ENCODE measurements at places on chromosomes 2 and 18. TPM values are rescaled to one million over a fixed set of nuclear protein-coding genes. Genes with fewer than 3 reads are reported as not detected.

NYAP2 gene
- total RNA-seq, result 0.66 TPM

TSPYL6 gene
- not detected for total RNA-seq

RTKN gene
- total RNA-seq, result 76.4 TPM

GRCh38 chr2:60980071-60980815 is 37.3 kb upstream of the PEX13 start:
- DNase-seq, result no peak

- DNase-seq, result no peak
Observed at GRCh38 chr2:31414601-31415241, at the start of gene XDH. Gene XDH (minus strand): TSS chr2:31414742. CDS start chr2:31414666, 76 bp downstream.

GRCh38 chr2:133248264-133248663 is 320.0 kb downstream of the NCKAP5 start:
- DNase-seq, result no peak

DNA sequence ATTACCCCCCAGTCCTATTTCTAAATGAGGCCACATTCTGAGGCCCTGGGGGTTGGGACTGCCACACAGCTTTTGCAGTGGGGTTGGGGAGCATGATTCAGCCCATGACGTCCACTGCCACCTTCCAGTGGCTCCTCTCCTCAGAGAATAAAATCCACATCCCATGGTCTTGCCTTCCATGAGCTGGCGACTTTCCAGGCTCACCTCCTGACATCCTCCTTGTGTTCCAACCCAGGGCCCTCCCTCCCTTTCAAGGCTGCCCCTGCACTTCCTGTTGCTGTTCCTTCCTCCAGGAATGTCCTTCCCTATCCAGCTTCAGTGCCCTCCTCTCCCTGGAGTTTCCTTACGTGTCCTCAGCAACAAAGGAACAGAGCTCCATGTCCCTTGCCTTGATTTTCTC is 187.3 kb upstream of the ID2 start:
- no peak for DNase-seq

GRCh38 chr2:219687882-219688559 is 60.6 kb downstream of the SLC4A3 start:
- no peak for DNase-seq

DNA sequence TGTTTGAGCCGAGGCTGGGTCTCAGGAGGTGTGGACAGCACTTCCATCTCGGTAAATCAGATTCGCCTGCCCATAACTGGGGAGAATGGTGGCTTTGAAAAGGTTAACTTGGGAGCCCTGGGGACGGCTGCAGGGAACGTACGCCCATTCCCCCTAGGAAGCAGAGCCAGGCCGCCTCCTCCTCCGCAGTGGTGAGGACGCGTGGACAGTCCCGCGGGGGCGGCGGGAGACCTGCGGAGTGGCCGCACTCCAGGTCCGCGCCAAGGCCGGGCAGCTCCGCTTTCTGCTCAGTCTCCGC is 845 bp upstream of the MYCN start:
- DNase-seq, result no peak

GRCh38 chr18:31716362-31716761 is 32.0 kb upstream of the B4GALT6 start:
- no peak for DNase-seq

DNA sequence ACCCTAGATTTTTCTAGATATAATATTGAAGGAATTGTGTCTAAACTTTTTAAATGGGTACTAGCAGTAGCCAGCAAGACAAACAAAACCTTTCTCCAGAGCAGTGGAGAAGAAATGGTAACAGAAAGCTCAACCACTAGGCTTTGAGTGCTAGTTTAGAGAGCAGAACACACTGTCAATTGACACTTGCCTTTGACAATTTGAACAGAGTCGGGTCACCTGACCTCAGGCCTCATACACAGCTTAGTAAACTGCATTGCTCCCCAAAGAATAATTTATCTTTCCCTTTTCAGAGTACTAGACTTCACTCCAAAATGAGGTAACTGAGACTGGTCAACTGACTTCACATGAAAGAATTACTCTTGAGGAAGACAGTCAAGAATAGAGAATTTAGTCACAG is 48.6 kb downstream of the FIGN start:
- DNase-seq, result no peak

GRCh38 chr2:133836691-133837345 is 268.6 kb upstream of the NCKAP5 start:
- no peak for DNase-seq

Data from kidney (tissue), 22 donors.